NCI-H1105 treated with DMSO at 0.1 percent for 48 hours (cell line): ENCODE measurements at places on chromosomes 7 and 10.

GRCh38 chr10:60031183-60031582 is 124.8 kb upstream of the CCDC6 start:
- no peak for DNase-seq

- DNase-seq = no peak
Observed at GRCh38 chr10:17606547-17607040, 10.6 kb downstream of the HACD1 start.

DNA sequence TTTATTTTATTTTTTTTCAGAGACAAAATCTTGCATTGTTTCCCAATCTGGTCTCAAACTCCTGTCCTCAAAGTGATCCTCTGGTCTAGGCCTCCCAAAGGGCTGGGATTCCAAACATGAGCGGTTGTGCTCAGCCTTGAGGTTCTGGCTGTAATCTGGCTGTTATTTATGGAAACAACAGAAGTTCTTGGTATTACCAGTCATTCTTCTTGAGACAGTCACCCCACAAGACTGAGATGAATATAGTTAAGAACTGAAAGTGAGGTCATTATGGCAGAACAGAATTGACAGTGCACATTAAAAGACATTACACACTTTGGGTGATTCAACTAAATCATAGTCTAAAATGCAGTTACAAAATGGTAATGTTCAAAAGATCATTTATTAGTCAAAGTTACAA is 719.5 kb downstream of the ZWINT start:
- no peak for DNase-seq

- peak; percentile 35 for DNase-seq
Observed at GRCh38 chr7:80681272-80681885, 42.9 kb downstream of the CD36 start.

DNA sequence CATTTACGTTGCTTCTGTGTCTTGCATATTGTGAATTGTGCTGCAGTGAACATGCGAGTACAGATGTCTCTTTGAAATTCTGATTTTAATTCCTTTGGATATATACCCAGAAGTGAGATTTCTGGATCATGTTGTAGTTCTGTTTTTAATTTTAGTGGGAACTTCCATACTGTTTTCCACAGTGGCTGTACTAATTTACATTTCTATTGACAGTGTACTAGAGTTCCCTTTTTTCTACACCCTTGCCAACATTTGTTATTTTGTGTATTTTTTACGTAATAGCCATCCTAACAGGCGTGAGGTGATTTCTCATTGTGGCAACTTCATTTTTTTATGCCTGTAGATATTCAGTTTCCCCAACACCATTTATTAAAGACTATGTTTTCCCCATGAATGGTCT is 144.7 kb upstream of the INHBA start:
- no peak for DNase-seq

GRCh38 chr10:71303569-71303907 is 15.5 kb upstream of the SLC29A3 start:
- DNase-seq = no peak

DNA sequence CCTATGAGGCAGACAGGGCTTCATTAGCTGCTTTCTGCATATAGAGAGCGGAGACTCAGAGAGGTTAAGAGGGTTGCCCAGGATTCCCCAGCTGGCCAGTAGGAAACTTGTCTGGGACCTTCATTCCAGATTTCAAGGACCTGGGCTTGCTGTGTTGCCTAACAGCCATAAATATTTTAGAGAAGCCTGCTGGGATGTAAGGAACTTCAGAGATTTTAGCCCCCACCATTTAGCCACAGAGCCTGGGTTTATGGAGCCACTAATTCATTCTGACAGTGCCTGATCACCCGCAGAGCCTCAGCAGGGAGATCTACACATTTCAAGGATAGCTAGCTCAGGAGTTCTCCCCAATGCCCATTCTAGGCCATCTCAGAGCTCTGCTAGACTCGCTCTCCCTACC is 56.6 kb upstream of the TRUB1 start:
- no peak for DNase-seq
